ENCODE measurements at places on chromosomes 1 and 21.

- DNase-seq, result peak; percentile 36
These were observed 71.7 kb downstream of the NRIP1 start for GRCh38 chr21:14993115-14993514.

GRCh38 chr1:12531179-12531499, 86.9 kb downstream of the DHRS3 start:
- no peak for DNase-seq

GRCh38 chr1:227225715-227226346, 92.5 kb downstream of the CDC42BPA start:
- peak; percentile 84 for DNase-seq

- DNase-seq, result no peak
These were observed 13.7 kb upstream of the CCN1 start for GRCh38 chr1:85566890-85567289.

DNA sequence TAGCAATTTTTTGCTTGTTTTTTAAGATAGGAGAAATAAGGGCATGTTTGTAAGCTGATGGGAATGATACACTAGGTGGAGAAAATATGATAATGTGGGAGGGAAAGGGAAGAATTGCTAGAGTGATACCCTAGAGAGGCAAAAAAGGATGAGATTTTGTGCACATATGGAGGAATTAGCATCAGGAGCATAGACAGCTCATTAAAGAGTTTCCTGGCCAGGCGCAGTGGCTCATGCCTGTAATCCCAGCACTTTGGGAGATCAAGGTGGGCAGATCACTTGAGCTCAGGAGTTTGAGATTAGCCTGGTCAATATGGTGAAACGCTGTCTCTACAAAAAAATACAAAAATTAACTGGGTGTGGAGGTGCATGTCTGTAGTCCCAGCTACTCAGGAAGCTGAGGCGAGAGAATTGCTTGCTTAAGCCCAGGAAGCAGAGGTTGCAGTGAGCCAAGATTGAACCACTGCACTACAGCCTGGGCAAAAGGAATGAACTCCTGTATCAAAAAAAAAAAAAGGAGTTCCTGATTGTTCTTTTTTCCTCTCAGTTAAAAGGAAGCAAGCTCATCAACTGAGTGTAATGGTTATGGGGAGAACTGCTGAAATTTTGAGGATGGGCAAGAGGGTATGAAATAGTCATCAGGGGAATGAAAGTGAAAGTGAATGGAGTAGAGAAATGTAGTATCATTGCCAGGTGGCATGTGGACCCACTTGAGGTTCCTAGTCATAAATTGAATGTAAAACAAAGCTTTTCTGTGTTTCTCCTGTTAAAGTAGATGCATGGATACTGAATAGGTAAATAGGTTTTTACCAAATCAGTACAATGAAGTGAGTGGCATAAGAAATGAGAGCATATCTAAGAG, 35.5 kb downstream of the SH3GLB1 start:
- no peak for DNase-seq

- DNase-seq, result peak; percentile 65
These were observed 10.6 kb upstream of the GADD45A start for GRCh38 chr1:67674260-67675011.

- no peak for DNase-seq
These were observed 607.9 kb upstream of the TMPRSS15 start for GRCh38 chr21:19011451-19011850.

GRCh38 chr1:77544845-77545244, 137.6 kb downstream of the ZZZ3 start:
- no peak for DNase-seq
